ENCODE measurements at places on chromosomes 11 and 22. TPM values are rescaled to one million over a fixed set of nuclear protein-coding genes. Genes with fewer than 3 reads are reported as not detected.

OR8D1 gene
- not detected for total RNA-seq

DNA sequence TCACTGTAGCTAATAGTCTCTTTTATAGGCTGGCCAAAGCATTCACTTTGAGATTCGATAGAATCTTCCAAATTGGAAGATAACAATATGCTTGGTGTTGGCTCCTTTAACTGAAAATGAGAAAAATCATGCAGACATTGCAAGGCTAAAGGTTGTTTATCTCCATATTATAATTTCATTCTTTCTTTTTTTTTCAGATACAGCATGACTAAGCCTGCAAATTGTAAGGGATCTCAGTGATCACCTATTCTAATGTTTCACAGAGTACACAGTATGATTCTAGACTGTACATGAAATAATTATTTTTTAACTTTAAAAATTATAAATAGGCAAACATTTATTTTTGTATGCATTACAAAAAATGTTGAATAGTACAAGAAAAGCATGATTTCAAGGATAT lies 451.7 kb upstream of the DDI1 start:
- no peak for DNase-seq

CCDC188 gene
- total RNA-seq, result 0.51 TPM

TEX54 gene
- not detected for total RNA-seq

- no peak for DNase-seq
These were observed 13.9 kb upstream of the BSX start for GRCh38 chr11:122995526-122995925.

Data from Daoy (cell line).